ENCODE measurements at places on chromosomes 1 and 21. TPM values are rescaled to one million over a fixed set of nuclear protein-coding genes. Genes with fewer than 3 reads are reported as not detected.

The PIK3C2B gene
- total RNA-seq: 24.5 TPM

The ERO1B gene
- total RNA-seq: 12.6 TPM

The MPZ gene
- 1.6 TPM for total RNA-seq

The ALX3 gene
- 0.41 TPM for total RNA-seq

The SLC16A1 gene
- total RNA-seq: 60.3 TPM

The KIAA1614 gene
- total RNA-seq: 5.7 TPM

The SPRR2E gene
- not detected for total RNA-seq

The RPRD2 gene
- total RNA-seq: 15.5 TPM

The NBPF11 gene
- 11.8 TPM for total RNA-seq

The GLMN gene
- 41.2 TPM for total RNA-seq

The GNAT2 gene
- total RNA-seq: not detected

The RGSL1 gene
- total RNA-seq: 0.82 TPM

The PLA2G2F gene
- not detected for total RNA-seq

The B3GALNT2 gene
- total RNA-seq: 19.6 TPM

The AADACL3 gene
- not detected for total RNA-seq

The WNT4 gene
- total RNA-seq: 3.3 TPM

The ZNF648 gene
- total RNA-seq: under 0.01 TPM

The PHGDH gene
- 13.0 TPM for total RNA-seq

The LGR6 gene
- 0.41 TPM for total RNA-seq

The ANGPTL1 gene
- total RNA-seq: 2.0 TPM

The VAV3 gene
- total RNA-seq: 4.5 TPM

The GPR89A gene
- 36.3 TPM for total RNA-seq

The DDOST gene
- total RNA-seq: 110 TPM

The CRYAA gene
- not detected for total RNA-seq

The TM2D1 gene
- 96.6 TPM for total RNA-seq

The COL6A1 gene
- total RNA-seq: 41.6 TPM

The DMRTA2 gene
- total RNA-seq: 1.2 TPM

The LMOD1 gene
- total RNA-seq: 0.41 TPM

The PROX1 gene
- total RNA-seq: 6.5 TPM

The AIRE gene
- total RNA-seq: 0.41 TPM

The IGSF9 gene
- 5.3 TPM for total RNA-seq

The OXCT2 gene
- 0.82 TPM for total RNA-seq

The LCE1C gene
- not detected for total RNA-seq

The ITLN1 gene
- total RNA-seq: not detected

The ECM1 gene
- 0.41 TPM for total RNA-seq

The TESK2 gene
- 0.82 TPM for total RNA-seq

The TINAGL1 gene
- total RNA-seq: 1.2 TPM

Data from frontal cortex (tissue), 4 donors.